NCI-H446 treated with DMSO at 0.1 percent for 48 hours (cell line): ENCODE measurements at places on chromosomes 11 and 22.
A peak's percentile ranks its signal among the peaks of the same experiment; 100 is the strongest.

- no peak for DNase-seq
These were observed 64.4 kb downstream of the SGSM3 start for GRCh38 chr22:40434745-40435144.

DNA sequence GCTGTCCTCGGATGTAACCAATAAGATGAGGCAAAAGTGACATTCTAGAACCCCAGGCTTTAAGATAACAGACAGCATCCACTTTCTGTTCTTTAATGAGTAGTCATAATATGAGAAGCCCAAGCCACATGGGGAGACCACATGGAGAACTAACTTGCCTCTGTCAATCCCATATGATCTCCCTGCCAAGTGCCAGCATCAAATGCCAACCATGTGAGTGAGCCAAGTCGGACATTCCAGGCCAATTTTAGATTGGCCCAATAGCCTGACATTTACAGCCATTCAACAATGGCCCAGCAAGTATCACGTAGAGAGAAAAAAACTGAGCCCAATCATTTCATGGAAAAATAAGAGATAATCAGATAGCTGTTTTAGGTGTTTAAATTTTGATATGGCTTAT, 2048.3 kb upstream of the RAG2 start:
- peak; percentile 77 for DNase-seq

DNA sequence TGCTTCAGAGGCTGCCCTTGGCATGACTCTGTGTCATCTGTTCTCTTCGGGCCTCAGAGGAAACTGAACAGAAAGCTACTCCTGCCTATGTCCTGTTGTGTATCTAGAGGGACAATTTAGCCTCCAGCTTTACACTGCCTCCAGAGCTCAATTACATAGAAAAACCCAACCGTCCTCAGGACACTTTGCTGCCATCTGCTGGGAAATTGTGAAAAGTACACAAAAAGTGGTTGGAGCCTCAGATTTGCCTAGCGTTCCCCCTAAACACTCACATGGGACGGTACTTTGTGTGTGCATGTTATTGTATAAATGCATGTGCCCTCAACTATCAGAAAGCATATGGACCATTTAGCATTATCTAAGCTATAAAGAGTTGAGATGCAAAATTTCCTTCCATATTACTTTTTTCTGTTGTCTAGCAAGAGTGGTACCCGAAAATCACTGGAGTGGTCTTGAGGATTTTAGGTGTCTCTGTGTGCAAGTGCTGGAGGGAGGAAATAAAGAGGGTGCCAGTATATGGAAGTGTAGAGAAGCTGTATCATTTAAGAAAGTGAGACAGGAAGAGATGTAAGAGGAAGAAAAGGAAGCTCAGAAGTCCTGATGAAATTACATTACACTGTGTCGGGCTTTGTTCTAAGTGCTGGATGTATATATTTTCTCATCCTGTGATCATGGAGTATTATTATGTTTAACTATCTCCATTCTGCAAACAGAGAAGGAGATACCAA, 8.7 kb upstream of the MS4A4E start:
- DNase-seq, result no peak

DNA sequence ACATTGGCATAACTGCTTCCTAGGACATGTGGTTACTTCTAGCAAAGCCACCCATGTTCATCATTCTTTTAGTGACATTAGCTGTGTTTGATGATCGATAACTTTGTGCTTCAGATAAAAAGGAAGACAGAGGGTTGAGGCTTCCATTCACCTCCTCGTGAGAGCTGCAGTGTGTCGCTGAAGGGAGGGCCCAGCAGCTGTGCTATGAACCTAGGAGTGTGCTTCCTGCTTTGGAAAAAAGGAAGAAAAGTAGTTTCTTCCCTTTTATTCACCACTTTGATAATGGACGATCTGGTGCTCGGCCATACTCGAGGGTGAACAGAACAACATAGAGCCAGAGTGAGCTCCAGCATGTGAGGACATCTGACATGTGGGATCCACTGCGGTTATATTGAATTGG, 6.1 kb upstream of the RFPL2 start:
- no peak for DNase-seq

- peak; percentile 82 for DNase-seq
These were observed 553.7 kb downstream of the MN1 start for GRCh38 chr22:27247701-27248434.

GRCh38 chr11:69180226-69180625, 24.5 kb downstream of the SMIM38 start:
- DNase-seq, result no peak

GRCh38 chr22:49600891-49601431, 226.7 kb downstream of the BRD1 start:
- DNase-seq, result no peak

DNA sequence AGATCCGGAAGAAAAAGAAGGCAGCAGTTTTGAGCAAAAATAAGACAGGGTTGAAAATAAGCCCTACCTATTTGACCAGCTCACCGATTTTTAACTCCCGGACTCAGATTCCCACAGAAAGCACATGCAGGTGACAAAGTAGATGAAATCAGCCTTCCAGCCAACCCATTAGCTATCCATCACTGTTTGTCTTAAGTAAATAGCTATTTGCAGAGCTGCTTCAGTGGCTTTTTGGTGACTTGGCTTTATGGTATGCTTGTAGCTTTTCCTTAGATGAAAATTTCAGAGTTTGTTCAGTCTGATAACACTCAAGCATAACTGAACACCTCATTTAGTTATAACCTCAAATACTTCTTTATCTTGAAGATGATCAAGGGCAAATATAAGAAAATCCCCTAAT, 192.6 kb downstream of the HIPK3 start:
- DNase-seq, result no peak

GRCh38 chr22:27857443-27857842, 55.9 kb upstream of the MN1 start:
- no peak for DNase-seq

DNA sequence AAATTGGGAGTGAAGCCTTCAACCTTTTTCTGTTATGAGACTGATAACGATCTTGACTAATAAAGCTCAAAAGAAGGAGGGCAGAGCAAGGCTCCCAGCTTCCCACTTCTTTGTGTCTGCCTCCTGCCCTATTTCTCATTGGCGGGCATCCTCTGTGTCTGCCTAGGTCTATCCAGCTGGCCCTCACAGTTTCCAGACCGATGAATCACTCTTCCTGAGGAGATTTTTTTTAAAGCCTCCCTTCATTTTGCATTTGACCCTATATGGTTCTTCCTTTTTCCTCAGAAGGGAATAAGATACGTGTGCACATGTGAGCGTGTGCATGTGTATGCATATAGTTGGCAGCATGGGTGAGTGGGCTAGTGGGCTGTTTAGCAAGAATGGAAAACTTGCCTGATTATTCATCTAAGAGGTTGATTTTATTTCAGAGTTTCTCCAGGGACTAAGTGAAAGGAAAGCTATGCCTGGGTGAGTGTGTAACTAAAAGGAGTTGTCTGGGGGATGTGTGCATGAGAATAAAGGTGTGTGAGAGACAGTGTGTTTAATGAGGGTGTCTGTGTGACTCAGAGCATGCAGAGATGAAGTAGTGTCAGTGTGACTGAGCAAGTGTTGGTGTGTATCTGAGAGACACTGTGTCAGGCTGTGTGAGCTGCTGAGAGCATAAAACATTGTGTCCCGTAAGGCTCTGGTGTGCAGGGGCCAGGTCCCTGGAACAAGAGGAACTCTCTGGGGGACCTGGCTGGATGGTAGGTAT, 12.2 kb downstream of the PHLDB1 start:
- DNase-seq, result peak; percentile 94

DNA sequence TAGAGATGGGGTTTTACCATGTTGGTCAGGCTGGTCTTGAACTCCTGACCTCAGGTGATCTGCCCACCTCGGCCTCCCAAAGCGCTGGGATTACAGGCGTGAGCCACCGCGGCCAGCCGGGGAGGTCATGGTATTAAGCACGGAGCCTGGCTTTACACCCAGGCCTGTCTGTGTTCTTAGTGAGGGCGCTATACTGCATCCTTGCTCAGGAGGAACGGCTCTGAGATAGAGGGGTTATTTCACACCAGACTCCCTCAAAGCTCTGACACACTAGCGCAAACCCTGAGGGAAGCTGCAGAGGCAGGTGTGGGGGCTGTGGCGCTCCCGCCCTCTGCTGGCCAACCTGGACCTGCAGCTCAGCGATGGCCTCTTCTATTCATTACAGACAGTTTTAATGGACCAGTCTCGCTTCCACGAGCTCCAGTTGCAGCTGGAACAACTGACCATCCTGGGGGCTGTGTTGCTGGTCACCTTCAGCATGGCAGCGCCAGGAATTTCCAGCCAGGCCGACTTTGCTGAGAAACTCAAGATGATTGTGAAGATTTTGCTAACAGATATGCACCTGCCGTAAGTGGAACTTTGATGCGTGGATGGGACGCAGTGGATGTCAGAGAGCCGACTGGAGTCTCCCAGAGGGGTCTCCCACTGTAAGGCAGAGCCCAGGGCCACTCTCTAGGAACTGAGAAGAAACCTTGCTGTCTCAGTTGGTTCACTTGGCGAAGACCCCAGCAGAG, 26.2 kb downstream of the TCP11L1 start:
- peak; percentile 13 for DNase-seq

- no peak for DNase-seq
These were observed 24.8 kb downstream of the TPST2 start for GRCh38 chr22:26565181-26565580.

- peak; percentile 48 for DNase-seq
These were observed 10.4 kb downstream of the SEPTIN3 start for GRCh38 chr22:41979423-41980250.

DNA sequence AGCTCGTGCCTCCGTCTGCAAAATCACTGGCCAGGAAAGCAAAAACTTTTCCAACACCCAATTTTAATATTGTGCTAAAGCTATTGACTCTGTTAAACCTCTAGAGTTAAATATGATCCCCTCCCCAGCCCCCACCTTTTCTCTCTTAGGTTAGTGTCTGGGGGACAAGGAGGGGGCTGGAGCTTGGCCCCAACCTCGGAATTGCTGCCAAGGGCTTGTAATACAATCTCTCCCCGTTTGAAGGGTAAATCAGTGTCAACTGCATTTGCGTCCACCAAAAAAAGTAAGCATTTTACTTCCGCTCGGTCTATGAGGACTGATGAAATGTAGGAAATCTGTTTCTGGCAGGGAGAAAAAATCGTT, at the start of gene GAS2:
GAS2 (plus strand) TSS at position 287 of the 363 bp plus-strand sequence. CDS start 8,259 bp downstream, outside the sequence.
- DNase-seq, result no peak

GRCh38 chr11:43788421-43788820, 92.2 kb upstream of the ALKBH3 start:
- no peak for DNase-seq

GRCh38 chr11:95337972-95338429, 107.0 kb upstream of the SESN3 start:
- peak; percentile 67 for DNase-seq
